Stimulated activated CD8-positive, alpha-beta memory T cell treated with anti-CD3 and anti-CD28 coated beads, Interleukin-15, amount 100 ng/mL, for 48 hours (primary cell): ENCODE measurements at places on chromosomes 4 and X.

DNA sequence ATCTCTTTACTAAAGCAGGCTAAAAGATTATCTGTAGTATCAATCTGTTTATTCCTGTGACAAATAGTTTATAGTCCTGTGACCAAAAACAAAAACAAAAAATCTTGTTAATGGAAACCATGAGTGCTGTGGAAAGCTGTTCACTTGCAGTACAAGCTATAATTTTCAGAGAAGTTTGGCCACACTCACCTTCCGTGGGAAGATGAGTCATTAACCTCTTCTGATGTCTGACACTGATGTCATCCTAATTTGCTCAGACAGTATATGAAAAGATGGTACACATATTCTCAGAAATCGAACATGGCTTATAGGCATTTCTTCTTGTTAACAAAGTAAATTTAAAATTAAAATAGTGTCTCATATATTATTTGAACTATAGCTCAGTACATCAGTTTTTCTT, 19.9 kb upstream of the ENPP6 start:
- peak; percentile 32 for DNase-seq

GRCh38 chr4:76830964-76831703, 66.8 kb downstream of the SOWAHB start:
- no peak for DNase-seq

DNA sequence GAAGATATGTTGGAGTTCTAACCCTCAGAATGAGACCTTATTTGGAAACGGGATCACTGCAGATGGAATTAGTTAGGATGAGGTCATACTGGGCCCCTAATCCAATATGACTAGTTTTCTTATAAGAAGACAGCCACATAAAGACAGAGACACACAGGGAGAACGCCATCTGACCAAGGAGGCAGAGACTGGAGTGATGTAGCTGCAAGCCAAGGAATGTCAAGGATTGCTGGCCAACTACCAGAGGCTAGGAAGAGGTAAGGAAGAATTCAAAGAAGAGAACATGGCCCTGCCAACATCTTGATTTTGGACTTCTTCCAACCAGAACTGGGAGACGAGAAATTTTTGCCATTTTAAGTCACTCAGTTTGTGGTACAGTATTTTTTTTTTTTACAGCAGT, 152.8 kb upstream of the DIPK2B start:
- no peak for DNase-seq

DNA sequence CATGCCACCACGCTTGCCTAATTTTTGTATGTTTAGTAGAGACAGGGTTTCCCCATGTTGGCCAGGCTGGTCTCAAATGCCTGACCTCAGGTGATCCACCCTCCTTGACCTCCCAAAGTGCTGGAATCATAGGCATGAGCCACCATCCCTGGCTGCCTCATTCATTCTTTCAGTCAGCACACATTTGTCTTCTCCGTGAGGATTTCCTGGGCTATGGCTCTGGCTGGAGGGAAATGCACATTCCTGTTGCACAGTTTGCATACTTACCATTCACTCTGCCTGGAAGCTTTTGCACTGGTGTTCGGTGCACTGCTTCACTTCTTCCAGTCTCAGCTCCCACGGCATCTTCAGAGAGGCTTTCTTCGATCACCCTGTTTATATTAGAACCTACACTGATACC, 267.8 kb downstream of the STIM2 start:
- DNase-seq, result no peak

DNA sequence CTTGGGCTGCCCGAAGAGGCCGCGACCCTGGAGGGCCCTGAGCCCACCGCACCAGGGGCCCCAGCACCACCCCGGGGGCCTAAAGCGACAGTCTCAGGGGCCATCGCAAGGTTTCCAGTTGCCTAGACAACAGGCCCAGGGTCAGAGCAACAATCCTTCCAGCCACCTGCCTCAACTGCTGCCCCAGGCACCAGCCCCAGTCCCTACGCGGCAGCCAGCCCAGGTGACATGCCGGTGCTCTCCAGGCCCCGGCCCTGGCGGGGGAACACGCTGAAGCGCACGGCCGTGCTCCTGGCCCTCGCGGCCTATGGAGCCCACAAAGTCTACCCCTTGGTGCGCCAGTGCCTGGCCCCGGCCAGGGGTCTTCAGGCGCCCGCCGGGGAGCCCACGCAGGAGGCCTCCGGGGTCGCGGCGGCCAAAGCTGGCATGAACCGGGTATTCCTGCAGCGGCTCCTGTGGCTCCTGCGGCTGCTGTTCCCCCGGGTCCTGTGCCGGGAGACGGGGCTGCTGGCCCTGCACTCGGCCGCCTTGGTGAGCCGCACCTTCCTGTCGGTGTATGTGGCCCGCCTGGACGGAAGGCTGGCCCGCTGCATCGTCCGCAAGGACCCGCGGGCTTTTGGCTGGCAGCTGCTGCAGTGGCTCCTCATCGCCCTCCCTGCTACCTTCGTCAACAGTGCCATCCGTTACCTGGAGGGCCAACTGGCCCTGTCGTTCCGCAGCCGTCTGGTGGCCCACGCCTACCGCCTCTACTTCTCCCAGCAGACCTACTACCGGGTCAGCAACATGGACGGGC, 579 bp downstream of the ABCD1 start:
- DNase-seq, result no peak

GRCh38 chr4:71132486-71132885, 139.0 kb downstream of the DCK start:
- no peak for DNase-seq

- DNase-seq, result no peak
Observed at GRCh38 chrX:155888139-155888538, 7.0 kb downstream of the VAMP7 start.

GRCh38 chr4:81577392-81577791, 105.7 kb upstream of the RASGEF1B start:
- no peak for DNase-seq

DNA sequence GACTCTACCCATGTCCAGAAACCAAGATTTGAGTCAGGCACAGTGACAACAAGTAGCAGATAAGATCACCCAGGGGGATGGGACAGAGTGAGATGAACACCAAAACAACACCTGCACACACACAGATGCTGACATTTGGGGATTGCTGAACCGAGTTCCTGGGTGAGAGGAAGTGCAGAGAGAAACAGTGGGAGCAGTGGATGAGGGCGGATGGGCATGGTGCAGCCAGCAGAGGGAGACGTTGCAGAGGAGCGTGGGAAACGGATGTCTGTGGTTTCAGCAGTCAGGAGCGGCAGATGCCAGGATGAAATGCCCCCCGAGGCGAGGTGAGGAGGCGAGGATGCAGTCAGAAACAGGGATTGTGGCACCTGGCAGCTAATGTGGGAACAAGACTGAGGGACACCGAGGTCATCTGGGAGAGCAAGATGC, 78.6 kb upstream of the STS start:
- no peak for DNase-seq

- peak; percentile 73 for DNase-seq
Observed at GRCh38 chr4:105146276-105147015, at the start of gene TET2. TSS of gene TET2 (plus strand) at chr4:105146876. CDS start at chr4:105233943, 87,067 bp downstream.

DNA sequence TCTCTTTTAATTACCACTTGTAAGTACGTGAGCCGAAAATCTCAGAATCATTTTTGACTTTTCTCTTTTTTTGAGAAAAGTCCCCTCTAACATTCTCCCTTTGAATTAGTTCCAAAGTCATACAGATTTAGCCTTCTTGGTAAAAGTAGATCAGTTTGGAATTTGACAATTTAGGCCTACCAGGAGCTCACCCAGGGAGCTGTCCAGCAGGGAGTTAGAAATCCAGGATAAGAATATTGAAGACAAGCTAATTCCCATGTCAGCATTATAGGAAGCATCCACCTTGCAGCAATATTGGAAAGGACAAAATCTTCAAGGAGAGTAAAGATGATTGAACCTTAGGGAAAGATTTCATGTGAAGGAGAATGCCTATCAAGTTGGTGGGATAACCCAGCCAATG, 352.2 kb upstream of the CPEB2 start:
- no peak for DNase-seq

DNA sequence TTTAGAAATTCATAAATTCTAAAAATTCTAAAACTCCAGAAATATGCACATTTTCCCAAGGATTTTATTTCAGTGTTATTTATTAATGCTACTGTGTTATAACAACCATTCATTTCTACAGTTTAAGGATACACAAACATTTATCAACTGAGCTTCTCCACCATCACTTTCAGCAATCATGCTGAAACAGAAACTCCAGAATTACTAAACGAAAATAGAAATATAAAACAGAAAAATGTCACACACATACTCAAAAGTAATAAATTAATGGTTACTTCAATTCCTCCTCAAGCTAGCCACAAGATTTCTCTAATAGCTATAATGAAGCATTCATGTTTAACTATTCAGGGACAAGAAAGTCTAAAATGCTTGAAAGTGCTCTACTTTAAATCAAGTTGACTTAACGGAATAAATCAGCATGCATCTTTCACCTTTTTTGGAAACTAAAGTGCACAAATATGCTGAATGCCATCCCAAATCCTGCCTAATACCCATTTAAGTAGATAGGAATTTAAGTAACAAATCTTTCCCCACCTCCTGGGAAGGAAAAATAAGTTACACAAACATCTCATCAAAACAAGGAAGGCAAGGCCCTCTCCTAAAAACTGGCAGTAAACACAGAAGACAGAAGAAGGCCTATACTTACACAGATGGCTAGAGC, 563 bp downstream of the FAM13A start:
- DNase-seq, result no peak

DNA sequence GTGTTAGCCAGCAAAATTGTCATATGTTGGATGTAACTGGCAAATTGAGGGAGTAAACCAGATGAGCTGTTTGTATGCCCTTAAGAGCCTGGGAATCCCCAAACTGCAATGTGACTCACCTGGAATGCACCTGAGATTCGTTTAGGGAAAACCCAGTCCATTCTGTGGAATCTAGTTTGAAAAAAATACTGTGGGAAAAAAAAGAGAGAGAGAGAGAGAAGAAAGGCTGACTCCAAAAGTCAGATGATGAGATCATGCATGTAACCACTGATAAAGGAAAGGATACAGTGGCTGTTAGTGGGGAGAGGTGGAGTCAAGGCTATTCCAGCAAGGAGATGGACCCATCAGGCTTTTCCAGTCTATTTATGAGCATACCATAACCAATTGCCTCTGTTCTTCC, 48.5 kb downstream of the SLC9A7 start:
- DNase-seq, result no peak

- DNase-seq, result no peak
Observed at GRCh38 chr4:137032222-137032621, 500.1 kb downstream of the PCDH18 start.

DNA sequence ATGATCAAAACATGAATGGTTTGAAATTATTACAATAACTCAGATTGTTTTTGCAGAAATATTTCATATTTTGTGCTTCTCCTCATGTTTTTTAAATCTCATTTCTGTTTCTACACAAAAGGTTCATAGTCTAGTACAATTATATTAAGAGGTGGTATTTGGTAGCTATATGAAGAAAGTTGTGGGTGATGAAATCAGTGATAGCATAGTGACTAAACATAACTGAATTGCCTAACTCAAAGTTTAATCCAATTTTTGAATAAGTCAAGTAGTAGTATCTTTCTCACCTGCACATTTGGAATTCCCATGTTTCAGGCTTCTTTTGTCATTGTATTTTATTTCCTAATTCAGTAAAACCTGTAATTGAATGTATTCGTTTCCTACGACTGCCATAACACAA, 648.7 kb downstream of the GRID2 start:
- no peak for DNase-seq

DNA sequence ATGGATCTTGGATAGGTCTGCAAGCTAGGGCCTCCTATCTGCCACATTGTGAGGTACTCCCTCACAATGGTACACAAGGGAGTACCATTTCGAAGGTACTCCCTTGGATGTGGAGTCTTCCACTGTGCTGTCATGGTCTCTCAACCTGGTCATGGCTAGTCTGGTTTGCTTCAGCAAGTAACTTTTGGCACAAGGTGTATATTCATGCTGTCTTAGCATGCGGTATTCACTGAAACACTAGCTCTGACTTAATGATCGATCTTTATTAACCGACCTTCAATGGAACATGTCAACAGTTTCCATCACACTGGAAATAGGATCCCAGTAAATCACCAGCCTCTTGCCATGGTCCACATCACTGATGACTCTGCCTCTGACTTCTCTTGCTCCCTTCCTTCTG, 77.5 kb upstream of the HS3ST1 start:
- DNase-seq, result no peak

- no peak for DNase-seq
Observed at GRCh38 chrX:47746446-47746845, 87.5 kb upstream of the UXT start.

DNA sequence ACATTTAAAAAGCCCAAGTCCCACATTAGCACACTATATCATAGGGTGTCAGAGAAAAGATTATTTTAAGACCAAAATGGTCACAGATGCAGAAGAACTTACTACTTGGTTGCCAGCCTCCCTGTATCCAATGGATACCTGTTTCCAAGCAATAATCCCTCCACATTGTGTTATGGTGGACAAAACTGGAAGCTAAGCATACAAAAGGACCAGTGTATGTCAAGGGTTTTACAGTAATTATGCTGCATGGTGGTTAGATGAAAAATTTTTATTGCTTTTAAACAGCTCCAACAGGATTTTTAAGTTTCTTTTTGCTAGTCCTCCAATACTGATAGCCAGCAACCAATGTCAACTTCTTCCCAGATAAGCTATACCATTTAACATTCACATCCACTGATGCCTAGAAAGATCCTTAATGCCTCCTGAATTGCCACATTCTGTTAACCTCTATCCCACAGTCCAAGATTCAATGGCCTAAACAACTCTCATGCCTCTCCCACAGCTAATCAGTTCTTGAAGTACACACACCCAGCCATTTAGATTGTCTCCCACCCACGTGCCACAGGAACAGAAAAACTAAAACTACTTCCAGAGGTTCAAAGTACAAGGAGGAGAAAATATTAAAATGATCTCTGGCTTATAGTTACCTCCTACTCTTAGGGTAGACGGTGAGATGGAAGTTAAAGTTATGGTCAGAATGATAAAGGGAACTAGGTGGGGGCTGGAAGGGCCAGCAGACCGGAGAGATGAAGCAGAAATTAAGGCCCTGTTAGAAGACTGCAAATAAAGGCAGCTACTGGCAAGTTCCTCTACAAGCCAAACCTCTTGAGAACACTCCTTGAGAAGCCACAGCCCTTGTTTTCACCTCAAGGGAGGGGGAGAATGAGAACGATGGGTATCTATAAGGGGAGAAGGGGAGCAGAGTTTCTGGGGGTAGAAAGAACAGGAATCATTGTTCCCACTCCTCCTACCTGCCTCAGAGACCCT, 5.5 kb downstream of the MED14 start:
- DNase-seq, result no peak

- DNase-seq, result no peak
Observed at GRCh38 chr4:127448986-127449385, 183.8 kb upstream of the INTU start.

DNA sequence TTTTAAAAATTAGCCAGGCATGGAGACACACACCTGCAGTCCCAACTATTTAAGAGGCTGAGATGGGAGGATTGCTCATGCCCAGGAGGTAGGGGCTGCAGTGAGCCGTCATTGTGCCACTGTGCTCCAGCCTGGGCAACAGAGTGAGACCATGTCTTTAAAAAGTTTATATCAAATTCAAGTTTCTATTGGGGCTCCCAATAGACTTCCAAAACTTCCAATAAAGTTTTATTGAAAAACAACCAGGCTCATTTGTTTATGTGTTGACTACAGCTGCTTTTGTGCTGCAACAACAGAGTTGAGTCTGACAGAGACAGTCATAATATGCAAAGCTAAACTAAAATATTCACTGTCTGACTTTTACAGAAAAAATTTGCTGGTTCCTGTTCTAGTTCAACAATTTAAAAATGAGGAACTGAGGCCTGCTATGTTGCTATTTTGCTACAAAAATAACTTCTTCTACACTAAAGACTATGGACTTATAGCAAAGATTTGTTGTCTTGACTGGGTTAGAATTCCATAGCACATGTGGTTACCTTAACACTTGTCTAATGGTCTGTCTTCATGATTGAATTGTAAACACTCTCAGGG, 63.3 kb upstream of the RELL1 start:
- DNase-seq, result no peak
